ENCODE measurements at places on chromosomes 7 and 10. TPM values are rescaled to one million over a fixed set of nuclear protein-coding genes. Genes with fewer than 3 reads are reported as not detected.

Gene SPDYE2B
- polyA plus RNA-seq, result not detected

Gene STEAP1
- 10.8 TPM for polyA plus RNA-seq

Gene IKZF1
- 6.5 TPM for polyA plus RNA-seq

Gene BEND7
- polyA plus RNA-seq, result 9.9 TPM

Gene HHEX
- polyA plus RNA-seq, result 14.6 TPM

Gene GCK
- 0.48 TPM for polyA plus RNA-seq

Gene FAM221A
- polyA plus RNA-seq, result 3.7 TPM

Gene CDHR1
- 0.17 TPM for polyA plus RNA-seq

Gene PDZD7
- 0.44 TPM for polyA plus RNA-seq

Gene SMO
- 28.4 TPM for polyA plus RNA-seq

Gene RSPH10B
- 0.23 TPM for polyA plus RNA-seq

Measured in ovary (tissue), 10 donors.